ENCODE measurements at places on chromosomes 12 and 14.

DNA sequence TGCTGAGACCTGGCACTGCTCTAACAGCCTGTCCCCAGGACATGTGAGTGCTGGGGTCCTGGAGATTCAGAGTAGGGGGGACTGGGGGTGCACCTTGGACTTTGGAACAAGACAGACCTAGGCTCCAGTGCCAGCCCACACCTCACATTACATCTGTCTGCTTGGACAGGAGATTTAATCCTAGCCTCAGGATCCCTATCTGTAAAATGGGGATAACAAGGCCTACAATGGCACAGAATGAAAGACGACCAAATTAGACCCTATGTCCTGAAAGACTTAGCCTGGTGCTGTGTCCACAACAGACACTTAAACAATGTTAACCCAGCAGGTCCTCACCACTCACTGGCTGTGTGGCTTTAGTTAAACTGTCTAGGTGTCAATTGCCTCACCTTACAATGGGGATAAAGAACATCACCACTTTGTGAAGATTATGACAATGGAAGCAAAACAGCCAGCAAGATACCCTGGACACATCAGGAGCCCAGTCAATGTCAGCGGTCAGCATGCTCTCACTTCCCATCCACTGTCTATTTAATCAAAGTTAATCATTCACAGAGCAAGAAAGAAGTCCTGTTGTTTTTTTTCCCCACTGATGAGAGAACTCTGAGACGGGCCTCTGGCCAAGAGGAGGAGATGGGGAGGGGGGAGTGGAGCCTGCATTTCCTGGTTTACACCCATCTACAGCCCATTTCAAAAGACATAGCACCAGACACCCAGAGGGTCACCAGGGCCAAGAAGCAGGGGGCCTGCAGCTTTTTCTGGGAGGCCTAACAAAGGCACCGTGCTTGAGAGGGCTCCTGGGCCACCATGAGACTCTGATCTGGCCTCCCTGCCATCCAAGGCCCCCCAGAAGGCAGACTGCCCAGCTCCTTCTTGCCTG lies 40.6 kb downstream of the ACTN1 start:
- peak; percentile 51 for DNase-seq

- DNase-seq = no peak
Measured at GRCh38 chr14:104931304-104931770, 6.7 kb downstream of the PLD4 start.

- peak; percentile 24 for DNase-seq
Measured at GRCh38 chr14:29709490-29709889, 218.2 kb downstream of the PRKD1 start.

- DNase-seq = peak; percentile 18
Measured at GRCh38 chr12:71981149-71981548, 42.5 kb downstream of the TPH2 start.

All from fibroblast of pulmonary artery (primary cell).